ENCODE measurements at places on chromosomes 2 and 18.

- no peak for DNase-seq
Observed at GRCh38 chr2:96906729-96907114, 36.8 kb upstream of the SEMA4C start.

DNA sequence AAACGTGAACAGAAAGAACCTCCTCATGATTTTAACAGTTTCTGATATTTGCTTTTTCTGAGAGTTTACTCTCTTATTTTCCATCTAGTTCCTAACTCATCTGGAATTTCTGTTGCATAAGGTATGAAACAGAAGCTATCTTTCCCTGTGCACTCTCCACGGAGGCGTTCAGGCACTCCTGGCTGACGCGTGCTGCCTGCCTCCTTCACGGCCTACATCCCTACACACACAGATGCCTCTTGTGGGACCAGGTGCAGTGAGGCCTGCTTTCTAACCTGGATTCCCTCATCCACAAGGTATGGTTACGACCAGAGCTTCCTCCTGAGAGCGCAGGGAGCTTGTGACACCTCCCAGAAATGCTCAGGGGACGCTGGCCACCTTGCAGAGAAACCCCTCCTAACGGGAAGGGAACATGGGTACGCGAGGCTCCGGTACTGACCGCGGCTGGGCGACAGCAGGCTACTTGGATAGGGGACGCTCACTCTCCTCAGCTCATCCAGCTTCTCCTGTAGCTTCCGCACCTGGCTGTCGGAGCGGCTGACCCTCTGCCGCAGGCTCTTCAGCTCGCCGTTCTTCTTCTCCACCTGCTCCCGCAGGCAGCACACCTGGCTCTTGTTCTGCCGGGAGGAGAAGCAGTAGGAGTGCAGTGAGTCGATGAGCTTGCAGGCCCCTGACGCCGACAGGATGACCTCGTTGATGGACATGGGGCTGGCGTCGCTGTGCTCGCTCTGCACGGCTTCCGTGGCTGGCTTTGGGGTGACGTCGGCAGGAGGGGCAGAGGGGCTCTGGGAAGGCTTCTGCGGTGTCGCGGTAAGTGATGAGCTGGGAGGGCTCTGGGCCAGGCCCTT, 4.3 kb downstream of the THAP4 start:
- no peak for DNase-seq

DNA sequence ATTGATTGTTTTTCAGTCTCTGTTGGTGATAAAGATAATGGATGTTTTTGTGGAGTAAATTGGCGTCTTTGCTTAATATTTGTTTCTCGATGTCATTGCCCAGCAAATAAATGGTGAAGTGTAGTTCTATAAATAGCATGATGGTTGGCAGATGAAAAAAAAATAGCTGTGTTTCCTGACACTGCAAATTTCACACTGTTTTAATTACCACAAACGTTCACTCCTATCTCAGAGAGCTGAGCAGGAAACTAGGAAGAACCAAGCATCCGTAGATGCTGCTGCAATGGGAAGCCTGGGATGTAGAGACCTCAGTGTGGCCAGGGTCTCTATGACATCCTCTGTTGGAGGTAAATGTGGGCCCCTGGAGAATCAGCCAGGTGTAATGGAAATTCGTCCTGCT, 183.2 kb downstream of the CYRIA start:
- no peak for DNase-seq

GRCh38 chr18:13681701-13682100, 44.7 kb downstream of the FAM210A start:
- DNase-seq = no peak

DNA sequence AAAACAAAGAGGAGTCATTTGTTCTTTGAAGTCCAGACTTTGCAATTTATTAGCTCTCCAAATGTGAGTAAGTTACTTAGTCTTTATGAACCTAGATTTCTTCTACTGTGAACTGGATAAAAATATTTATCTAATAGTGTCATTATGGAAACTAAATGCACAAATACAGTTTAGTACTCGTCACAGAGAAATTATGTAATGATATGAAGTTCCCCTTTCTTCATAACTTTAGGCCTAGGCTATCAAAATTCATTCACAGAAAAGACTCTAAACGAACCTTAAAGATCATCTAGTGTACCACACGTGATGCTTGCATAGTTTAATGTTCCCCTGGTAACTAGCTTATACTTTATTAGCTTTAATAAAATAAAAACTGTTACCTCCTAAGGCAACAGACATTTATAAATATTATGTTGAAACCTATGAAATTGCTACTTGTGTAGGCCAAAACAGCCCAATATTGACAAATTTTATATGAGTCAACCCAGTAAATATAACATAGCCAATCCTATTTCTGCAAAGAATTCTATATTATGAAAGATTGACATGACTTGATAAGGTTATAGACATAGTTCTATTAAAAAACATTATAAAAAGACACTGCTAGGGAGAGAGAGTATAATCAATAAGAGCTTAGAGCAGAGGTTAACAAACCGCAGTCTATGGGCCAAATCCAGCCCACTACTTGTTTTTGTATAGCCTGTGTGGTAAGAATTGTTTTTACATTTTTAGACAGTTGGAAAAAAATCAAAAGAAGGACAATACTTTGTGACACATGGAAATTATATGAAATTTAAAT, 44.9 kb upstream of the ITPRID2 start:
- no peak for DNase-seq

DNA sequence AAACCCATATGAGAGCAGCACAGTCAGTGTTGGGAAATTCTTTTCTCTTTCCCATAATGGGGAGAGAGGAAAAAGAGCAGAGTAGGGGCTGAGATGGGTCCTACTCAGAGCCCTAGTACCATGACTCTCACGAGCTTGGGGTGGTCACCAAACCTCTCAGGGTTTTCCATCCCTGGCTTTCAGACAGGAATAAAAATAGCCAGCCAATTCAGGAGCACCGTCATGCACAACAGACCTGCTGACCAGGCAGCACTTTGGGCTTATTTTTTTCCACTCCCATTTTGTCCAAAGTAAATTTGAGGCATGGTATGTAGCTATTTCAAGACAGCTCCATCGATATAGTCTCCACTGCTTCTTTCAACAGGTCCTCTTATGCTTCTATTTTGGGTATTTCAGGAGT, 86.4 kb downstream of the TGFA start:
- DNase-seq = no peak

DNA sequence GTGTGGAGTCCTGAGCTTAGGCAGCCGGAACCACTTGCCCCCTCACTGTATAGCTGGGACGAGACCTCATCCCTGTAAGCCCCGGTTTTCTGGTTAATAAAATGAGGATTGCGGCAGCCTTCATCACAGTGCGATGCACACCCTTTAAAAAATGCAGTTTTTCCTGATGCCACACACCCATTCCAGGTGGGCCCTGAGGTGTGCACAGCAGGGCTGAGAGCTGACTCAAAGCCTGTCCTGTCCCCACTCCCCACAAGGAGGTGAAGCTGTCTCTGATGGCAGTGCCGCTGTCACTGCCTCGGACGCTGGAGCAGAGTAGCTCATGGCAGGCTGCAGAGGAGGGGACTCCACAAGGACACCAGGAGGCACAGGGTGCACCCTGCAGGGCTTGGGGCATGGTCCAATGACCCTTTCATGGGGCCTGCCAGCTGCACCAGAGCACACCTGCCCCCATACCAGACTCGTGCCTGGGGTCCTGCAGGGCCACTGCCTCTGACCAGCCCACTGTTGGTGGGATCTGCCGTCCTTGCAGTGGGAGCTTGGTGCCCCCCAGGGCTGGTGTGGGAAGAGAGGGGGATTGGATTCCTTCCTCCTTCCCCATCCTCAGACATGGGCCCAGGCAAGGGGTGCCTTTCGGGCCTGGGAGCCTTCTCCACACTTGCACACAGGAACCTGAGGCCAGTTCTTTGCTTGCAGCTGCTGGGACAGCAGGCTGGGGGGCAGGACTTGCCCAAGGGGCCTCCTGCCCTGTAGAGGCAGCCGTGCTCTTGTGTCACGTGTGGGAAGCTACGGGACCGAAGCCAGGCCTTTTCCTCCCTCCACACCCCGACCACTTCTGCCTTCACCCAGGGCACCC, 22.8 kb downstream of the GPC1 start:
- DNase-seq = no peak

GRCh38 chr18:31325051-31325450, 7.1 kb downstream of the DSG1 start:
- DNase-seq = no peak
